Tibial artery (tissue), 4 donors: ENCODE measurements at places on chromosomes 11 and 22.

GRCh38 chr11:72899238-72899637 is 85.0 kb downstream of the ATG16L2 start:
- DNase-seq: no peak

- no peak for DNase-seq
These were observed 19.9 kb upstream of the TMEM184B start for GRCh38 chr22:38292694-38293093.

DNA sequence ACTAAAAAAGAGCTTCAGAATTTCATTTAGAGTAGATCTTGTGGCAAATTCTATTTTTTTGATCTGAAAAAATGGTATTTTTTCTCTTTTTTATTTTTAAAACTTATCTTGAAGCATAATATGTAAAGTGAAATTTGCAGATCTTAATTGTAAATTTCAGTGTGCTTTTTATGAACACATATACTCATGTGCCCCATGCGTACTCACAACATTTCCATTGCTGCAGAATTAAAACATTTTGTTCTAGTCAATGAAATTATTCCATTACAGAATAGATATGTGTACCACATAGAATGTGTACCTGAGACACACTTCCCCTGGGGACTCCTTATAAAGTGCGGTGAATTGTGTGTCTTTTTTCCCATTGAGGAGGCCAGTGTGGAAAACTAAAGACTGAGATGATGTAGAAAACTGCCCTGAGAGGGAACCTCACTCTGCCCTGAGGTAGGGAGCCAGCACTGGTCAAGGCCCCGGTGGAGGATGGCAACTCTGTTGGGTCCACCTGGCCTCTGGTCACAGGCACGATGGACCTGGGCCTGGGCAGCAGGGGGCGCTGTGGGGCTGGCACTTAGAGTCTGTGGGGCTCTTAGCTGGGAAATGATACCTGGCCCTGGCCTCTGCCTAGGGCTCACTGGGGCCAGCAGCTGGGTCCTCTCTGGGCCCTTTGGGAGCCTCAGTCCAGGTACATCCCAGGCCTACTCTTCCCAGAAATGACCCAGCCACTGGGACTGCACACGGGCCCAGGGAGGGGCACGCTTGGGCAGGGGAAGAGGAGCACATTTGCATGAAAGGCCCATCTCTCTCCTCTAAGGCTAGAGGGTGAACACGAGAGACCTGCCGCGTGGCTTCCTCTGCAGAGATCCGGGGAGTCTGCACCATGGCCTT is 77.9 kb upstream of the TOP3B start:
- DNase-seq: no peak

DNA sequence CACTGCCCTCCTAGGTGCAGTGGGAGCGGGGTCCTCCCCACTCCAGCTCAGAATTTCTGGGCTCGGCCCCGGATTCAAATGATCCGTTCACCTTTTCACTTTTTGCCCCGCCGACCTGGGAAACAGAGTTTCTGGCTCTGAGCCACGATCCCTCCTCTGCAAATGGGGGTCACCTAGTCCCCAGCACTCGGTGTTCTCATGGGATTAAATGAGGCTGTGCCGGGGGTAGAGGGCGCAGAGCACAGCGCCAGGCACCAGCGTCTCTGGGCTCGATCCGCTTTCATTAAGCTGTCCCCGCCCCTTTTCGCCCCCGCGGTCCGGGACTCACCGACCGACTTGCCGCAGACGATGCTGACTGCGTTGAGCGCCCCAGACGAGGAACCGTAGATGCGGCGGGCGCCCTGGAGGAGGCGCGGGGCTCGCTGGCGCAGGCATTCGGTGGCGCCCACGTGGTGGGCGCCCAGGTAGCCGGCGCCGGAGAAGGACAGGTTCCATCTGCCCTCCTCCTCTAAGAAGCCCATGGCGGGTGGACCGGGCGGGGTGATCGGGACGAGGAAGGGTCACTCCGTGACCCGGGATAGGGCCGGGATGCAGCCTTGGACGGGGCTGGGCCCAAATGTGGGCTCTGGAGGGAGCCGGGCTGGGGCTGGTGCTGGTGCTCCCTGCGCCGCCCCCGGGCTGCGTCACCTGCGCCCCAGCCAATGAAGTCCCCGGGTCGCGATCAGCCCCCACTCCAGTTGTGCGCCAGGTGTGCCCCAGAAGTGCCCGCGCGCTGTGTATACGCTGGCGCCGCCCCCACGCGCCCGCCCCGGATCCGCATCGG is at the start of gene PNPLA5:
Gene PNPLA5 (minus strand): TSS at position 654 of the 823 bp plus-strand sequence. CDS start 133 bp downstream, at position 521.
- DNase-seq: no peak

DNA sequence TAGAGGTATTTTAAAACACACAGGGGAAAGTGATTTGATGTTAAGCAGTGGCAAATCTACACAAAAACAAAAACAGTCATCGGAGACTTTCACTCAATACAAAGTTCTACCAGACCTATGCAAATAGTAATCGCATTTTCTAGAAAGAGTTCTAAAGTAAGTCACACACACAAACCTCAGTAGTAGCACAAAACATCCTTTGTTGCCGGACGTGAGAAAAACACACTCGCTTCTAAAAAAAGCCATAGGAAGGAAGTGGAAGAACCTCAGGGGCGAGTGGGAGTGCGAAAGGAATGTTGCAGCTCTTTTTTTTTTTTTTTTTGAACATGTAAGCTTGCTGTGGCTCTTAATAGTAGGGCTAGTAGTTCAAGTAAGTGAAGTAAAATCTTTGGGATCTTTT is 88.9 kb downstream of the MAML2 start:
- no peak for DNase-seq

- DNase-seq: no peak
These were observed 2.1 kb downstream of the CD3D start for GRCh38 chr11:118340449-118340848.

DNA sequence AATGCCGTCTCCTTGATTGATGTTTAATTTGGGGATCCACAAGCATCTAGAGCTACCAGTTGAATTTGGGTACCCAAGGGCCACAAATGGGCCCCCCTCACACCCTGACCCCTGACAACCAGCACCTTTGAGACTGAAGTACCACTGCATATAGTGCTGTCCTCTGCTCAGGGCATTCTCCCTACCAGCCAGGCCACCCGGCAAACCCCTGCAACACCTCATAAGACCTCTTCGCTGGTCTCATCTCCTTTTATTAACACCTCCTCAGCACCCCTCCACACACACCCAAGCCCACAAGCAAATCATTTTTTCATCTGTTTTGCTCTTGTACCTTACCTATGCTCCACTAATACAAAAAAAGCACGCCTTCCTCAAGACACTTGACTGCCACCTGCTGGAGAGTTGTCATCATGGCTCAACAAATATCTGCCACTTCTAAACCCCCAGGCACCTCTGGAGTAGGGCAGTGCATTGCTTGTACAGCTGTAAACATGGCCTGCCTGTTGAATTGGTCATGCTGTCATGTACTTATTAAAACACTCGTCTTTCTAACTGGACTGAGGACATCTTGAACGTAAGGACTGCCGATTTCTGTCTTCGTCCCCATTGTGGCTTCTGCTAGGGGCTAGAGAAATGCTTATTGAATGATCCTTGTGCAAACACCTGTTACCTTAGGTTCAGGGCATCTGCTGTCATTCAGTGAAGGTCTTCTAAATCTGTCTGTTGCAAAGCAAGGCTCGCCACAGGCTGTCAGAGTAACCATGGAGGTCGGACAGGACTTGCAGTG is 66.5 kb downstream of the BMAL1 start:
- DNase-seq: peak; percentile 79

DNA sequence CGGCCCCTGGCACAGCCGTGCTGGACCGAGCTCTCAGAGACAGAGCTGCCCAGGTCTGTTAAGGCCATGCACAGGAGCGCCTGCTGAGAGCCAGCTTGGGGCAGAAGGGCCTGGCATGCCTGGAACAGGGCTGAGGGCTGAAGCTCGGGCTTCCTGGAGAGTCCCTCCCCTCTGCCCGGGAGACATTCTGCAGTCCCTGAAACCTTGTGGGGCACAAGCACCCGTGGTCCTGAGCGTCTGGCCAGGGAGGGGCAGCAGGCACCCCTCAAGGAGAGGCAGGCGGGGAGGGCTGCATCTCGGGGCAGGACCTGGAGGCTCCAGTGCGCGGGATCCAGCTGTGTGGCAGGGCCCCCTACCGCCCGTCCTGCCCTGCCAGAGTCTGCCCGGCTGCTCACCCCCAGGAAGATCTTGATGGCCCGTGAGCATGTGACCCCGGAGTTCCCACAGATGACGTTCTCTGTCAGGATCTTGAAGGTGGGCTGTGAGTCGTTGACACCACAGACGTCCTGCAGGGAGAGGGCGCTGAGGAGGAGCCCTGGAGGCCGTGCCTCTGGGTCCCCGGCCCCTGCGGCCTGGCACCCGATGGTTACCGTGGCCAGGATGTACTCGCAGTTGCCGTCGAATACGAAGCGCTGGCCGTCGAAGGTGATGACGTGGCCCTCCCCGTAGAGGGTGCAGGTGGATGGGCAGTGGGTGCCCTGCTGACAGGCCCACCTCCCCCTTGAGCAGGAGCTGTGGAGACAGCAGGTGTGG is 10.9 kb downstream of the MUC6 start:
- DNase-seq: no peak

DNA sequence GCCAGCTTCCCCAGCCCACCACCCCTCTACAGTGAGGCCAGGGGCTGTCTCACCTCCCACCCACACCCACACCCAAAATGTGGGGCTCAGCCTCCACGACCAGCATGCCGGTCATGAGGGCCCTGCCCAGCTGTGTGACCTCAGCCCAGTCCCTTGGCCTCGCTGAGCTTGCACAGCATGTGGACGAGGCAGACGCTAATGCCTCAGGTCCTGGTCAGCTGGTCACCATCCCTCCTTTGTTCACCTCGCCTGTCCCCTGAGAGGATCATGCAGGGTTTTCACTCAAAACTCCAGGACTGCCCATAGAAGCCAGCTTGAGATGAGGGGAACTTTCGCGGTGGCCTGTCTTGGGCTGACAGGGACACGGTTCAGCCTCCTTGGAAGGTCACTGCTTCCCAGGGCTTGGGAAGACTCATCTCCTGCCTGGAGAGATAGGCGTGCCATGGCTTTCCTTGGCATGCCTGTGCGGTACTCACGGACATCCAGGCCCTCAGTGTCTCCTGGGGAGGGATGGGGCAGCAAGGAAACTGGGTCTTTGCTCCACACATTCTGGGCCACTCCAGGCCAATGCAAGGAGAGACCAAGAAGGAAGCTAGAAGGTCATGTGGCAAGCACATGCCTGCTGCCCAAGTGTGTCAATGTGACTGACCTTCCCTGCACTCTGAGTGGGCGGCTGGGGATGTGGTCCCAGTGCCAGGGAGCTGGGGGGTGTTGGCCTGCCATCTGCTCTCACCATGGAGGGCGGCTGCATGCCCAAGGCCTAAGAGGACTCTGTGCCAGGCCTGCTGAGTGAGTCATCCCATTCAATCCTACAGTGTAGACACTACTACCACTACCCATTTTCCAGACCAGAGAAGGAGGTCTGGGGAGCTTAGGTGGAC is 3.2 kb upstream of the RTN4R start:
- DNase-seq: no peak

- DNase-seq: no peak
These were observed 114.1 kb upstream of the GRAMD1B start for GRCh38 chr11:123316003-123316402.

GRCh38 chr22:24118689-24119384 is 62.5 kb upstream of the SUSD2 start:
- DNase-seq: no peak

DNA sequence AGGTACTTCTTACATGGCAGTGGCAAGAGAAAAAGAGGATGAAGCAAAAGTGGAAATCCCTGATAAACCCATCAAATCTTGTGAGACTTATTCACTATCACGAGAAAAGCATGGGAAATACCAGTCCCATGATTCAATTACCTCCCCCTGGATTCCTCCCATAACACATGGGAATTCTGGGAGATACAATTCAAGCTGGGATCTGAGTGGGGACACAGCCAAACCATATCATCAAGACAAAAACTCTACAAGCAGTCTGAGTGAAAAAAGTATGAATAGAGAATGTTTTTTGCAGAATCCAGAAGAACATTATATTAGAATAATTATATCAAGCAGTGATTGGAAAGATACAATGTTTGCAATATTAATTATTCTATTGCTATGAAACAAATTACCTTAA is 893.7 kb downstream of the FAM181B start:
- DNase-seq: no peak

GRCh38 chr11:35235936-35236666 is 97.1 kb downstream of the CD44 start:
- DNase-seq: no peak

DNA sequence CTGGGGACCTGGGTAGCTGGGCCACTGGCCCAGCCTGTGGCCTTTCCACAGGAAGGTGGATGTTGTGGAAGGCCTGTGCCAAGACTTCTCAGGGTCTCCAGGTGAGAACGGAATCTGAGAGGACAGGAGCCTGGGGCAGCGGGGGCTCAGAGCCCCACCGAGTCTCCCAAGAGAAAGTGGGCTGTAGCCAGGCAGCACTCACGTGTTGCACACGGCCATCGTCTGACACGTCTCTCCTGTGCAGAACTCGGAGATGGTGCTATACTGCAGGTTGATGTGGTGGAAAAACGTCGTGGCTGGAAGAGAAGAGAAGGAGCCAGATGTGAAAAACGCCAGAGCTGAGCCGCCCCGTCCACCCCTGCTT is 6.4 kb downstream of the MOB2 start:
- DNase-seq: no peak

- DNase-seq: peak; percentile 55
These were observed 12.7 kb downstream of the MAFF start for GRCh38 chr22:38214302-38215056.

- peak; percentile 70 for DNase-seq
These were observed 16.7 kb upstream of the TXNRD2 start for GRCh38 chr22:19958083-19959042.

DNA sequence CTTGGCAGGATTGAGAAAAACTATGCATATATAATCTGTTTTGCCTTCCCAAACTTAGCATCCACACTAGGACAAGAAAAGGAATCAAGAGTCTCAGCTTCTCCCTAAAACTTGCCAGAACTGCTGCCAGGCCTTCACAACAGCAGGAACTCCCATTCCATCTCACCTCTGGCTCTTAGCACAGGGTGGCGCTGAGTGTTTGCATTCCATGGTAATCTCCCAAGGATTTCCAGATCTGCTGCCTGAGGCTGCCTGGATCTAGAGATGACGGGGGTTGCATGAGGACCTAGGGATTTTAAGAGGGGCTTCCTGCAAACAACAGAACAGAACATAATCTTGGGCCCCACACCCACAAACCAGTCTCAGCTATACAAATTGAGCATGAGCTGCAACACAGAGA is 87.1 kb upstream of the OPCML start:
- no peak for DNase-seq

DNA sequence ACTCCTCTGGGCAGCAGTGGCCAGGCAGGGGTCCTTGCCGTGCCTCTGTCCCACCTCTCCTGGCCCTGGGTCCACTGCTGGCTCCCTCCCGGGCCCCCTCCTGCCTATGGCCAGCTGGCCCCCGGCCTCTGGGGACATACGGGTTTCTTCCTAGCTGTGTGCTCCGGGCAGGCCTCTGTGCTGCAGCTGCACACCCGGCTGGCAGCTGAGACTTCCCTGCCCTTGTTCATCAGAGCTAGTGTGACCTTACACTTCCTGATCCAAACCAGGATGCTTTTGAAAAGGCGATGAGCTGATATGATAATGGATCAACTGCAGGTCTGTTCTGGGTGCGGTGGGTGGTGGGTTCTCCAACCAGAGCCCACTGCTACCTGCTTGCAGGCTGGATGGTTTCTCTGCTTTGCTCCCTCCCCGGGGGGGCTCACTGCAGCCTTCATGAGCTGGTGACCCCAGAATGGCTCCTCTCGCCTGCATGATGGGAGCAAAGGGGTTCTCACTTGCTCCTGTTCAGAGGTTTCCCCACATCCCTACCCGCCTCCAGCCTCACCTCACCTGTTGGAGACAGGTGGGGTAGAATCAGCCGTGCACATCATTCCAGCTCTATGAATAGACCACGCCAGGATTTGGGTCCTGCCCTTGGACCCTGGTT is 13.3 kb downstream of the B3GAT1 start:
- DNase-seq: no peak
